A375 (cell line): ENCODE measurements at places on chromosomes 11 and 22. TPM values are rescaled to one million over a fixed set of nuclear protein-coding genes. Genes with fewer than 3 reads are reported as not detected.

PICK1 gene
- total RNA-seq: 30.3 and 33.0 TPM in 2 replicates

PTPN5 gene
- total RNA-seq: not detected in 2 replicates

CASP5 gene
- not detected in 2 replicates for total RNA-seq

VSIG2 gene
- total RNA-seq: not detected in 2 replicates

RSF1 gene
- 42.4 and 58.8 TPM in 2 replicates for total RNA-seq

PATE2 gene
- 0.87 TPM in 1 of 2 replicates, not detected in the other for total RNA-seq

ABCG4 gene
- 0.08 and 0.23 TPM in 2 replicates for total RNA-seq

SPON1 gene
- total RNA-seq: 0.03 TPM in 1 of 2 replicates, not detected in the other

FOLR2 gene
- total RNA-seq: not detected in 2 replicates

ZP1 gene
- 1.3 and 3.2 TPM in 2 replicates for total RNA-seq

SVIP gene
- total RNA-seq: 9.7 and 18.3 TPM in 2 replicates

VSIG10L2 gene
- total RNA-seq: 0.08 and 0.27 TPM in 2 replicates

OMP gene
- not detected in 2 replicates for total RNA-seq

CABP4 gene
- 0.15 TPM in 1 of 2 replicates, not detected in the other for total RNA-seq

IL17REL gene
- not detected in 2 replicates for total RNA-seq

NTM gene
- total RNA-seq: 17.5 and 20.1 TPM in 2 replicates

PAX6 gene
- total RNA-seq: 0.08 TPM in 1 of 2 replicates, not detected in the other

SPTBN2 gene
- total RNA-seq: 96.9 and 143 TPM in 2 replicates

LDHAL6A gene
- not detected in 2 replicates for total RNA-seq

GPR83 gene
- 0.08 TPM in 1 of 2 replicates, not detected in the other for total RNA-seq

OR10A2 gene
- total RNA-seq: not detected in 2 replicates

BTBD18 gene
- 0.04 and 0.13 TPM in 2 replicates for total RNA-seq

CRYBB2 gene
- total RNA-seq: 0.15 TPM in 1 of 2 replicates, not detected in the other

ART1 gene
- not detected in 2 replicates for total RNA-seq

RFPL1 gene
- total RNA-seq: not detected in 2 replicates

LTO1 gene
- total RNA-seq: 23.0 and 32.8 TPM in 2 replicates

C22orf15 gene
- total RNA-seq: not detected in 2 replicates

NOX4 gene
- 12.5 and 15.8 TPM in 2 replicates for total RNA-seq

SLC25A18 gene
- 0.21 TPM in 1 of 2 replicates, not detected in the other for total RNA-seq

DUSP8 gene
- 0.15 and 0.37 TPM in 2 replicates for total RNA-seq

PRR33 gene
- total RNA-seq: not detected in 2 replicates

PDGFD gene
- total RNA-seq: 0.08 and 0.21 TPM in 2 replicates

SMDT1 gene
- total RNA-seq: 9.1 and 15.2 TPM in 2 replicates

CEP126 gene
- total RNA-seq: 0.90 and 1.4 TPM in 2 replicates

HSD17B12 gene
- total RNA-seq: 58.1 and 71.5 TPM in 2 replicates

MPZL2 gene
- total RNA-seq: not detected in 2 replicates
